ENCODE measurements at places on chromosomes 5 and 9. TPM values are rescaled to one million over a fixed set of nuclear protein-coding genes. Genes with fewer than 3 reads are reported as not detected.

LCNL1 gene
- 15.3 TPM for total RNA-seq

MYMK gene
- not detected for total RNA-seq

KCNIP1 gene
- not detected for total RNA-seq

TNC gene
- total RNA-seq: 8.3 TPM

- DNase-seq: no peak
Measured at GRCh38 chr9:81424431-81424830, 264.9 kb downstream of the TLE1 start.

- DNase-seq: no peak
Measured at GRCh38 chr5:179230061-179230461, 115.2 kb downstream of the ADAMTS2 start.

GRCh38 chr5:21693591-21693990 is 1159.6 kb downstream of the CDH12 start:
- no peak for DNase-seq

DNA sequence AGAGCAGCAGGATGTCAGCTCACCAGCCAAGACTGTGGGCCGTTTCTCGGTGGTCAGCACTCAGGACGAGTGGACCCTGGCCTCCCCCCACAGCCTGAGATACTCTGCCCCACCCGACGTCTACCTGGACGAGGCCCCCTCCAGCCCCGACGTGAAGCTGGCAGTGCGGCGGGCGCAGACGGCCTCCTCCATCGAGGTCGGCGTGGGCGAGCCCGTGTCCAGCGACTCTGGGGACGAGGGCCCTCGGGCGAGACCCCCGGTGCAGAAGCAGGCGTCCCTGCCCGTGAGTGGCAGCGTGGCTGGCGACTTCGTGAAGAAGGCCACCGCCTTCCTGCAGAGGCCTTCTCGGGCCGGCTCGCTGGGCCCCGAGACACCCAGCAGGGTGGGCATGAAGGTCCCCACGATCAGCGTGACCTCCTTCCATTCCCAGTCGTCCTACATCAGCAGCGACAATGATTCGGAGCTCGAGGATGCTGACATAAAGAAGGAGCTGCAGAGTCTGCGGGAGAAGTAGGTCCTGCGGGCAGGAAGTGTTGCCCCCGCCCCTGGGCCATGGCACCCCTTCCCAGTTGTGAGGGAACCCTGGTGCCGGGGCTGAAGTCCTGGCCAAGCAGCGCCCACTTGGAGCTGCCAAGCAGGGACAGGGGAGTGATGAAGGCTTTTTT is 108.9 kb downstream of the WNK2 start:
- DNase-seq: no peak

DNA sequence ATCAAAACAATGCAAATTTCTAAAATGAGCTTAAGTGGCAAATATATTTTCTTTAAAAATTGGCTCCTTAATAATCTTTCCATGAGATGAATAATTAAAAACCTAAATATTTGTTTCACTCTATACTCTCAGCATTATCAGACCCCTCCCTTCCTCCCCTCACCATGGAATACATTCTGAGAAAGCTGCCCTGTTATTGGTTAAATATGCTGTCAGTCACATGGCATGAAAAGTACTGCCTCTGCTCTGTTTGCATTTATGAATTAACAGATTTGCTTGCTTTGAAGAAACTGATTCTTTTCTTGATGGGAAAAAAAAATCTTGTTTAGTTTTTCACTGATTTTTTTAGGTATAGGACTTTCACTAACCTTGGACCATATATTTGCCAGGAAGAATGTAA is 17.0 kb upstream of the RPS23 start:
- peak; percentile 20 for DNase-seq

DNA sequence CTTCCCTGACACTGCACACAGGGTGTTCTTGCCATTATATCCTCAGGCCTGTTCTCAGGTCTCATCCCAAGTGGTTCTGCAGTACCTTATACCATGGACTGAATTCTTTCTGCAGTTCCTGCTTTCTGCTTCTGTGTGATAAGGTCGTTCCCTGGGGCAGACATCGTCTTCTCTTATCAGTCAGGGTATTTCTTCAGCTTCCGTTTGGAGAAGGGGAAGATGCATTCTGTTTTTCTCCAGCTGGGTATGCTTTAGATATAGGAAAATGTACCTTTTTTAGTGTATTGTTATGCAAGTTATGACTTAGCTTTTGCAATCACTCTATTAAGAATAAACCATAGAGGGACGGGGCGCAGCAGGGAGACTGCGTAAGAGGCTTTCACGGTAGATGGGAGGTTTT is 31.1 kb downstream of the RALGPS1 start:
- DNase-seq: no peak

DNA sequence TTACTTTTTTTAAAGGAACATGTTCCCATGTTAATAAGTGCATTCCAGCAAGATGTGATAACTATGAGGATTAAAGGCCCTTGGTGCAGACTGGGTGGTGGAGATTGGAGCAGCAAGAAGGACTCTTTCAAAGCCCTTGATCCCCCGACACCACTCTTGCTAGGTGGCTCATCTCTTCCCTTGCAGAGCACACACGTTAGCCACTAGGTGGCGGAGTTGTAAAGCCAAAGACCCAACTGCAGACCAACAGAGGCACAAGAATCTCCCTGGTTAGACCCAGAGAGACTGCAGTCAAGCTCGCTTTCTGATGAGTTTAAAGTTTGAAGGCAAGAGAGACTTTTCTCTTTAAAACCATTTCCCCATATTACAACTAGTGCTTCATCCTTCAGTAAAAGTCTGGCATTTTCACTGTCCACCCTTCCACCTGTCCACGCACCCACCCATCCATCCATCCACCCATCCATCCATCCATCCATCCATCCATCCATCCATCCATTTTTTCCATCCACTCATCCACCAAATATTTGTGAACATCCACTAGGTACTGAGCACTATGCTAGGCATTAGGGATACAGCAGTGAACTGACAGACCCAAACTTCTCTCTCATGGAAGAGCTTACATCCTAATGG is 226.9 kb downstream of the MSX2 start:
- DNase-seq: peak; percentile 80

GRCh38 chr9:78396087-78396486 is 99.2 kb downstream of the PSAT1 start:
- no peak for DNase-seq

- DNase-seq: no peak
Measured at GRCh38 chr9:111051400-111051799, 13.1 kb upstream of the LPAR1 start.

DNA sequence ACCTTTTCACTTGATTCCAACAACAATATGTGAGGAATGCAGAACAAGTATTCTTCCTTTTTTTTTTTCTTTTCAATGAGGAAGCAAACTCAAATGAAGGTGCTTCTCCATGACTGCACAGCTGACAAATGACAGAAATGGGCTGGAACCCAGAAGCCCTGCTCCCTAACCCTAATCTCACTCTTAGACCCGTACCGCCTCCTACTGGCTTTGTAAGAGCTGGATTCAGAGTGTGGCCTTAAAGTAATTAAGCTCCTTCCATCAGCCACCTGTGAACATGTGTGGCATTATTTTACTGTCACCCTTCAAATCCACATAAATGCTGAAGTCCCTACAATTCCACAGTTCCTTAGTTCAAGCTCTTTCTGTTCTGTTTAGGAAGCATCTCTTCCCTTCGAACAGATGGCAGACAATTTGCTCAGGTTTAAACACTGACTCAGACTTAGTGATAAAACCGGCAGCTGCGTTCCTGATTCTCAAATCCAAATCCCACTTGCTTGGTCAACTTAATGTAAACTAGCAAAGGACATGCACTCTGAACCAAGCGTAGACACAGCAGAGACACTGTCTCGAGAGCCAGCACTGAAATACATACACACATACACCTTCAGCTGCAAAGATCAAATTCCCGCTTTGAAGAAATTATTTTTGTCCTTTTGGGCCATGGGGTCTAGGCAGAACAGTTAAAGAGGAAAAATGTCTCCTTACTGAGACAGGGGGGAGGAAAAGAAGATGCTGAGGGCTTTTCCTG is 316.7 kb upstream of the TLE4 start:
- peak; percentile 2 for DNase-seq

GRCh38 chr5:153340139-153340538 is 150.3 kb upstream of the GRIA1 start:
- DNase-seq: no peak

GRCh38 chr5:29089591-29090130 is 2051.3 kb upstream of the CDH9 start:
- no peak for DNase-seq

DNA sequence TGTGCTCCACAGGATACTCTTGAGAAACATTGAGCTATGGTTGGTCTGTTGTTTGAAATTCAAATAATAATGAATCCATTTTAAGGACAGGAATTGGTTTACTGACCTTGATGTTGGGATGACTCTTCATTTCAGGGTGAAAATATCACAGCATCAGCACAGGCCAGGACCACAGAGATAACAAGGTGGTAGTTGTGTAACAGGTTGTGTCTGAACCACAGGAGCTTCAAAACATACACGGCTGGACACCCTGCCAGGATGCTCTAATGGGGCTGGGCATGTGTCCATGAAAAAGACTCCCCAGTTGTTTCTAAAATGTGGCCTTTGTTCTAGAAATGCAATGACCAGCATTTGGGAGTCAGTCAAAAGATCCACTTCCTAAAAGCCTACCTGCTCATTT is 69.8 kb downstream of the ACO1 start:
- DNase-seq: no peak

DNA sequence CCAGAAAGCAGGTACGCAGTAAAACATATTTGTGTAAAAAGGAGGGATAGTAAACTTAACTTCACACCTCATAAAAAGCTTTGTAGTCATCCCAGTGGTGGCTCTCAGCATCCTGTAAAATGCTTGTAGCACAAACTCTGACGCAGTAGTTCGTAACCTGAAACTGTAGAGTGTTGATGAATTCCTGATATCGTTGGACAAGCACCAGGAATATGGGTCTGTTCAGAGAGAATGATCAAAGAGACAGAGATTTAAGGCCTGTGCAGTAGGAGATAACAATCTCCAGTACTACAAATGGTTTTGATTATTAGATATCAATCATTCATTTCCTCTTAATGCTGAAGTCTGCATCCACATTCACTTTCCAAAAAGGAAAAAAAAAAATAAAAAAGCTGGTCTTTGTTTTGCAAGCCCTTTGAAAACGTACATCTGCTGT is 148.5 kb downstream of the KIAA0825 start:
- DNase-seq: peak; percentile 63

GRCh38 chr5:137141779-137142178 is 357.3 kb downstream of the SPOCK1 start:
- peak; percentile 27 for DNase-seq

DNA sequence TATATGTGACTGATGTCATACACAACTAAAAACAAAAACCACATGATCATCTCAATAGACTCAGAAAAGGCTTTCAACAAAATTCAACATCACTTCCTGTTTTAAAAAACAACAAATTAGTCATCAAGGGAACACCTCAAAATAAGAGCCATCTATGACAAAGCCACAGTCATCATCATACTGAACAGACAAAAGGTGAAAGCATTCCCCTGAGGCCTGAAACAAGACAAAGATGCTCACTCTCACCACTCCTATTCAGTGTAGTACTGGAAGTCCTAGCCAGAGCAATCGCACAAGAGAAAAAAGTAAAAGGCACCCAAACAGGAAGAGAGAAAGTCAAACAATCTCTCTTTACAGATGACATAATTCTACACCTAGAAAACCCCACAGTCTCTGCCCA is 893.5 kb upstream of the EDIL3 start:
- no peak for DNase-seq

GRCh38 chr5:56517011-56517416 is 283.9 kb upstream of the ANKRD55 start:
- DNase-seq: no peak

GRCh38 chr5:118068886-118069285 is 919.5 kb downstream of the DTWD2 start:
- no peak for DNase-seq

GRCh38 chr5:158538506-158539074 is 561.1 kb downstream of the EBF1 start:
- DNase-seq: no peak

DNA sequence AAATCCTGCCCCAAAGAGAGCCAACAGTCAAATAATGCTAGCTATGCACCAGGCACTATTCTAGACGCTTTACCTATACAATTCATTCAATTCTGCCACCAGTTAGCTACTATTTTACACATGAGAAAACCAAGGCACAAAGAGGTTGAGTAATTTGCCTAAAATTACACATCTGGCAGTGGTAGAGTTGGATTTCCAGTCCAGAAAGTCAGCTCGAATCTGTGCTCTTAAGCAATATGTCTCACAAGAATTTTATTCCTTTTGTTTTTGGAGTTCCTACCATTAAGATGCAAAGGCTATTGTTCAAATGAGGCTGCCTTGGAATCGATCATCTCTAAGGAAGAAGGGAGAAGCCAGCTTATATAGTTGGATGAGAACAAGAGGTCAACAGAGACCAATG is 256.9 kb upstream of the RASA1 start:
- DNase-seq: peak; percentile 65
